ENCODE measurements at places on chromosomes 12 and 14. TPM values are rescaled to one million over a fixed set of nuclear protein-coding genes. Genes with fewer than 3 reads are reported as not detected.

- no peak overlapping the region for H3K4me3 ChIP-seq
- H3K27me3 ChIP-seq, result no peaks in the 10 kb centered on the region
- H3K27ac ChIP-seq, result no peak overlapping the region
These were observed 496.4 kb downstream of the FOXG1 start for GRCh38 chr14:29262979-29263378.

- H3K27ac ChIP-seq, result no peak overlapping the region
- no peaks in the 10 kb centered on the region for H3K36me3 ChIP-seq
- no peak for DNase-seq
- H3K4me3 ChIP-seq, result no peak overlapping the region
- peaks cover 22% of the 10 kb centered on the region for H3K27me3 ChIP-seq
These were observed 40.9 kb downstream of the BEST3 start for GRCh38 chr12:69658203-69658602.

DNA sequence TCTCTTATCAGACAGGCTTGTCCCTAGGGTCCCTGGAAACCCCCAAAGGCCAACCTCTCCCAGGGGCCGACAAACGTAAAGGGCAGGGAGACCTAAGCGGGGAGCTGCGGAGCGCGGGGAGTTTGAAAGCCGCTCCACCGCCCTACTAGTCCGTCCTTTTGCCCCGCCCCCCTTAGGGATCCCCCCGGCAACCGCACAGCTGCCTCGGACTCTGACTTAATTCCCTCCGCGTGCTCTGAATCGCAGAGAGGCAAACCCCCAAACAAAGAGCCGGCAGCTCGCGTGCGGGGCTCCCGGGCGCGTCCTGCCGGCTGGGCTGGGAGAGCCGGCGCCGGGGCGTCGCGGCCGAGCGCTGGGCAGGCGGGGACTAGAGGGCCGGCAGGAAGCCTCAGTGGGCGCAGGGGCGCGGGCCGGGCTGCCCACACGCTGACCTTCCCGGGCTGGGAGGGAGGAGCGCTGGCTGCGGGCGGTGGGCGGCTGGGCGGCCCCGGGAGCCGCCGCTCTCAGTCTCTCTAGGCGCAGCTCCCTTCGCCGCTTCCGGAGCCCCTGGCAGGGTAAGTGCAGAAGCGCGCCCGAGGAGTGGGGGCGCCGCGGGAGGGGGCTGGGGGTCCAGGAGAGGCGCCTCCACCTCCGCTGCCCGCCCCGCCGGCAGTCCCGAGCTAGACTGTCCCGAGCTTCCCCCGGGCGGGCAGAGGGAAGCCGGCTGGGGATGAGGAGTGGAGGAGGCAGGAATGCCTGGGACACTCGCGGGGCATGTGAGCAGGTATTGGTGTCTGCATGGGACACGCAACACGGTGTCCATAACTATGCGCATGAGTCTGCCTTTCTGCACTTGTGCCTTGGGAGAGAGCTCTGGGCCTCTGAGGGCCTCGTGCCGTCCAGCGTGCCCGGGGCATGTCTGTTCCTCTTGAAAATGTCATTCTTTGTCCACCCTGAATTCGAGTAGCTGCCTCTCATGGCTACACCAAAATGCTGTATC is at the start of gene TSPAN11:
TSS of gene TSPAN11 (plus strand) at position 506 of the 979 bp plus-strand sequence. CDS start 27,244 bp downstream, outside the sequence.
- no peak within 1 kb of the TSS for H3K27ac ChIP-seq
- no peaks in the 10 kb centered on the region for H3K36me3 ChIP-seq
- peaks cover 42% of the 10 kb centered on the region for H3K27me3 ChIP-seq

- no peaks in the 10 kb centered on the region for H3K36me3 ChIP-seq
- no peaks in the 10 kb centered on the region for H3K27me3 ChIP-seq
- no peak overlapping the region for H3K4me3 ChIP-seq
- no peaks in the 10 kb centered on the region for H3K4me1 ChIP-seq
- H3K27ac ChIP-seq, result no peak overlapping the region
These were observed 224.2 kb downstream of the LRFN5 start for GRCh38 chr14:41830714-41831406.

- H3K4me1 ChIP-seq, result peaks cover 51% of the 10 kb centered on the region
- peak; percentile 57 for DNase-seq
- H3K27me3 ChIP-seq, result no peaks in the 10 kb centered on the region
- H3K27ac ChIP-seq, result peak overlapping the region; percentile 90
- peaks cover 50% of the 10 kb centered on the region for H3K36me3 ChIP-seq
These were observed 27.9 kb downstream of the BORCS5 start for GRCh38 chr12:12384571-12385340.

DNA sequence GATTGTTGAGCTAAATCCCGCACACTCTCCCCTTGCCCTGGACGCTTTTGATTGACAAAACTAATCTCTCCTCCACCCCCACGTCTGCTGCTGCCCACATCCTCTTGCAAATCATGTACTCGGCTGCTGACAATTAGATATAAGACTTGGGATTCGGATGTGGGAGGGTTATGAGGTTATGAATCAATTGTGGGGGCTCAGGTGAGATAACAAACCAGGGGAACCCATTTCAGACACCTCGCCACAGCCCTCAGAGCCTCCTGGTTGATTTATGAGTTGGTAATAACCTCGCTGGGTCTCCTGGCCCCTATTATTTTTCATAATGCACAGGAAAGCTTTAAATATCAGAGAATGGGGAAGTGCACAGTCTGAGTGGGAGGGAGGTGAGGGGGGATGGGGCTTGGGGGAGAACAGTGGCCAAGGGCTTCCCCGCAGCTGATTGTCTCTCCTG is 449.9 kb downstream of the DPF3 start:
- H3K27ac ChIP-seq, result peak overlapping the region; percentile 90
- peaks cover 4% of the 10 kb centered on the region for H3K27me3 ChIP-seq
- peak overlapping the region; percentile 79 for H3K4me3 ChIP-seq

DNA sequence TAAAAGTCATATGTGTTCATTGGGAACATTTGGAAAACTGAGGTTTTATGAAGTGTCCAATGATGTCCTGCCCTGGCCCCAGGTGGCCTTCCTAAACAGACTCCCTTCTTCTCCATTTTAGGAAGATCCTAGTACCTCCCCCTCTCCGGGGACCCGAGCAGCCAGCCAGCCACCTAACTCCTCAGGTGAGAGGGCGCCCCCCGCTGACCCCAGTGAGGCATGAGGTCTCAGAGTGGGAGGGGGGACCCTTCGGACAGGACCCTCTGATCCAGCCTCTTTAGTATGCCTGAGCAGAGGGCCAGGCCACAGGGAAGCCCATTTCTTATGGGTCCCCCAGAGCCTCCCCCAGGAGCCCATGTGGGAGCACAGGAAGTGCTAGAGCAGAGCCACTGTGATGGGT is 23.7 kb downstream of the DEGS2 start:
- no peak overlapping the region for H3K4me3 ChIP-seq
- H3K27ac ChIP-seq, result peak overlapping the region; percentile 34
- H3K4me1 ChIP-seq, result peaks cover 7% of the 10 kb centered on the region
- H3K36me3 ChIP-seq, result peaks cover 24% of the 10 kb centered on the region

GRCh38 chr12:54261815-54262402 is 18.0 kb downstream of the CBX5 start:
- no peak for DNase-seq
- H3K4me3 ChIP-seq, result no peak overlapping the region
- H3K4me1 ChIP-seq, result peaks cover 27% of the 10 kb centered on the region
- H3K27ac ChIP-seq, result no peak overlapping the region

GRCh38 chr12:70774055-70774454 is 136.8 kb upstream of the PTPRB start:
- H3K4me1 ChIP-seq, result no peaks in the 10 kb centered on the region
- DNase-seq, result no peak
- H3K27ac ChIP-seq, result no peak overlapping the region
- H3K27me3 ChIP-seq, result no peaks in the 10 kb centered on the region

DNA sequence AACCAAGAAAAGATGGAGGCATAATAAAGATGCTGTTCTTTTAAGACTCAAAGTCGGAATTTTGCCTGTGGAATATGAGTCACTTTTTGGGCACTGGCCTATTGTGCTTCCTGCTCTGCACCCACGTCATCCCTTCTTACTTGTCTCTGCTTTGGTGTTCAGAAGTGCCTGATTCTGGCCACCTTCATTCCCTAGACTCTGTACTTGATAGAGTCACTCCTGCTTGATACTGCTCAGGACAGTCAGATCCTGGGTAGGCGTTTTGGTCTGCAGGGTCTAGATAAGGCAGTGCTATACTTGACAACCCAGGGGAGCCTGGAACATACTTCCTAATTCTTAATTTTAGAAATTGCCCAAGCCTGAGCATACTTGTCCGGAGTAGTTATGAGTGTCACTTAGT is 1.9 kb downstream of the LRRK2 start:
- no peak for DNase-seq
- peaks cover 4% of the 10 kb centered on the region for H3K4me1 ChIP-seq
- H3K27me3 ChIP-seq, result peaks cover 40% of the 10 kb centered on the region
- no peak overlapping the region for H3K4me3 ChIP-seq
- no peaks in the 10 kb centered on the region for H3K36me3 ChIP-seq

DNA sequence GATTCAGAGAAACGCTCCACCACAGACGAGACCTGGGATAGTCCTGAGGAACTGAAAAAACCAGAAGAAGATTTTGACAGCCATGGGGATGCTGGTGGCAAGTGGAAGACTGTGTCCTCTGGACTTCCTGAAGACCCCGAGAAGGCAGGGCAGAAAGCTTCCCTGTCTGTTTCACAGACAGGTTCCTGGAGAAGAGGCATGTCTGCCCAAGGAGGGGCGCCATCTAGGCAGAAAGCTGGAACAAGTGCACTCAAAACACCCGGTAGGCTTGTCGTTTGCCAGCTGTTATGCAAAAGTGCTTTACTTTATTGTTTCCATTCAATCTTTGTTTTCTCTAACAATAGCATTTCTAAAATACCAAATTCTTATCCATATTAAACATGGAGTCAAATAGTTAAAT is 287.3 kb downstream of the NAV3 start:
- no peaks in the 10 kb centered on the region for H3K27me3 ChIP-seq
- H3K27ac ChIP-seq, result no peak overlapping the region
- no peak for DNase-seq
- H3K4me3 ChIP-seq, result no peak overlapping the region
- no peaks in the 10 kb centered on the region for H3K36me3 ChIP-seq

- H3K27ac ChIP-seq, result peak overlapping the region; percentile 15
- peaks cover 63% of the 10 kb centered on the region for H3K27me3 ChIP-seq
- no peaks in the 10 kb centered on the region for H3K36me3 ChIP-seq
- DNase-seq, result no peak
These were observed 1.7 kb downstream of the PAWR start for GRCh38 chr12:79689061-79689476.

GRCh38 chr12:104207416-104208205 is 8.0 kb upstream of the TXNRD1 start:
- H3K27ac ChIP-seq, result no peak overlapping the region
- H3K4me3 ChIP-seq, result no peak overlapping the region
- peaks cover 2% of the 10 kb centered on the region for H3K27me3 ChIP-seq
- no peaks in the 10 kb centered on the region for H3K36me3 ChIP-seq
- DNase-seq, result no peak

- no peak for DNase-seq
- no peak overlapping the region for H3K27ac ChIP-seq
- H3K36me3 ChIP-seq, result peaks cover 1% of the 10 kb centered on the region
- peaks cover 10% of the 10 kb centered on the region for H3K4me1 ChIP-seq
- H3K27me3 ChIP-seq, result no peaks in the 10 kb centered on the region
These were observed 13.8 kb downstream of the NGDN start for GRCh38 chr14:23483236-23483854.

- H3K4me1 ChIP-seq, result peaks cover 25% of the 10 kb centered on the region
- no peaks in the 10 kb centered on the region for H3K36me3 ChIP-seq
- no peak overlapping the region for H3K27ac ChIP-seq
- peaks cover 48% of the 10 kb centered on the region for H3K27me3 ChIP-seq
These were observed 2.8 kb downstream of the PIANP start for GRCh38 chr12:6697584-6698351.

DNA sequence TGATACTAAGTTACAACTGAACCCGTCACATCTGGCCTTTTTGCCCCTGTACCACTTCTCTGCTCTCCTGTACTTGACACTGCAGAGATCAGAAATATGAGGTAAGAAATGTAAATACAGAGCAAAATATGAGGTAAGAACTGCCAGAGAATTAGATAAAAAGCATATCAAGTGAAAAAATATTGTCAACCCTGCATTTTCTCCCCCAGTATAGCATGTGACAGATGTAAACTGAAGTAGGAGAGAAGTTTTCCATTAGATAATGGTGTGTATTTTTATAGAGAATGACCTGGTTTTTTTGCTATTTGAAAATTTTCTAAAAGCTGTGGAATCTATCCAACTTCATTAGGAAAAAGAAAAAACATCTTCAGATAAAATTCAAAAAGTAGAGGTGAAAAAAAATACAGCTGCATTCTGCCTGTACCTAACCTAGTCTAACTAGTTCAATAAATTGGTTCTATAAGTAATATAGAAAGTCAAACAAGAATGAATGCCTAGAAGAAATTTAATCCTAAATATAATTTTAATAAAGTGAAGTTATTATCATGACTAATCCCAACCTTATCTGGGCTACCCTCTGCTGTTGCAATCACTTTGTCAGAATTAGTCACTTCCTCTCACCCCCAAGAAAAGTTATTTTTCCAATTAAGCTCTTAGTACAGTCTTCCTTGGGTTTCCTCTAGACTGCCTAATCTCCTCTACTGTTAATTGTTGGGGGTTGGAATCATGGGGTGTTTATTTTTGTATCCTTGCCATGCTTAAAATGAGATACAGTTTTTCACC is 210.0 kb downstream of the RASSF9 start:
- H3K27ac ChIP-seq, result no peak overlapping the region
- H3K27me3 ChIP-seq, result no peaks in the 10 kb centered on the region
- no peak for DNase-seq
- H3K36me3 ChIP-seq, result no peaks in the 10 kb centered on the region
- H3K4me1 ChIP-seq, result no peaks in the 10 kb centered on the region

DNA sequence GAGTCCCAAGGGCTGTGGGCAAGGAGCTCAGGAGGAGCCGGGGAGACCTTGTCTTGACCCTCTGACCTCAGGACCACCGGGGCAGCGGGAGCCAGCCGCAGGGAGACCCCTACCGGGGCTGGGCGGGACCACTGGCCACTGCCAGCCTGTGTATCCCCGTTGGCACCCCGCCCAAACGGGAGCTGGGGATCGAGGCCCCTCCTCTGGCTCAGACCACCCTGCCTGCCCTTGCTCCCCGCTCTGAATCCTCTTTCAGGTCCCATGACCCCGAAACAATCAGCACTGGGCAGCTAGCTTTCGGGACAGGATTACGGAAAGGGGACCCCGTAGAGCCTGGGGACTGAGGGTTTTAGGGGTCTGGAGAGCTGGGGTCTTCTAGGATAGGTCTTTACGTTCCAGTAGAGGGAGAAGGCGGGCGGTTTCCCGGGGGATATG is 1.3 kb downstream of the GLI1 start:
- H3K27ac ChIP-seq, result no peak overlapping the region
- H3K4me1 ChIP-seq, result peaks cover 37% of the 10 kb centered on the region
- no peaks in the 10 kb centered on the region for H3K36me3 ChIP-seq
- peak overlapping the region; percentile 92 for H3K4me3 ChIP-seq
- H3K27me3 ChIP-seq, result peaks cover 11% of the 10 kb centered on the region
- DNase-seq, result no peak

The WNK1 gene
- 201 TPM for total RNA-seq

The SELPLG gene
- total RNA-seq, result 159 TPM

The CISTR gene
- not detected for total RNA-seq

The GLI1 gene
- total RNA-seq, result 0.54 TPM

The RPL10L gene
- not detected for total RNA-seq

The TMEM179 gene
- total RNA-seq, result not detected

The NR4A1 gene
- total RNA-seq, result 8.6 TPM

The PKP2 gene
- total RNA-seq, result 0.36 TPM
